Kidney (tissue), 22 donors: ENCODE measurements at places on chromosomes 5 and 9. TPM values are rescaled to one million over a fixed set of nuclear protein-coding genes. Genes with fewer than 3 reads are reported as not detected.

GRCh38 chr5:155263381-155263780 lies 249.8 kb downstream of the KIF4B start:
- DNase-seq: no peak

DNA sequence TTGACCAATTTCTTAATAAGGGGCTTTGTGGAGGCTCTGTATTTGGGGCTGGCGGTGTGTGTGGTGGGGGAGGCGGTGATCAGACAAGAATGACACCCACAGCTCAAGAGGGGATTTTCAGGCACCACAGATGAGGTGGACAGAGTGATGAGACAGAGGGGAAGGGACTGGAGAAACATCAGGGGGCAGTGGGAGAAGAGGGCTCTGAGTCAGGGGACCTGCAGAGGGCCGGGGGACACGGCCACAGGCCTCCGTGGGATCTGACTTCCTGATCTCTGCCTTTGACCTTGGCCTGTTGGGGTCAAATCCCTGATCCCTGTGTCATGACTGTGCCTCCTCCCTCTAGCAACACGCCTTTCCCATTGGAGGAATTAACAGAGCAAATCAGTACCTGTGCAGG lies 197.7 kb downstream of the C9orf50 start:
- DNase-seq: no peak

GRAMD2B gene
- polyA plus RNA-seq: 18.4 TPM

OR2S2 gene
- polyA plus RNA-seq: not detected

DNA sequence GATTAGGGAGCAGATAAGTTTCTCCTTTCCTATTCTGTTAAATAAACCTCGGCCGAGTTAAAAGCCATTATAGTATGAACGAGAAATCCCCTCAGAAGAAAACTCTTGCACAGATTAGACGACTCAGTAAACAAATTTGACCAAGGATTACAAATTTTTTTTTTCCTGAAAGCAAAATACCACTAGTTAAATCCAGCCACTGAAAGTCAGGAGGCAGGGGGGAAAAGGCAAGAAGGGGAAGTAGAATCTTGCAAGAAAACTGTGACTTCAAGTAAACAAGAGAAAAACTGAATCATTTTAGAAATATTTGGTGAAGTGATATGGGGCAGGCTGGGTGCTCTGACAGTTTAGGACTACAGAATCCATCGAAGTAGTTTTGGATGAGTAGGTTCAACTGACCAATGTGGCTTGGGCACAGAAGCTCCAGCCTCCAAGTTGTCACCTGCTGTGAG lies 251.0 kb downstream of the DENND1A start:
- DNase-seq: no peak

GRCh38 chr9:69472101-69472620 lies 147.1 kb downstream of the ENTREP1 start:
- DNase-seq: no peak

GRCh38 chr9:2939368-2939767 lies 95.5 kb upstream of the PUM3 start:
- no peak for DNase-seq

DNA sequence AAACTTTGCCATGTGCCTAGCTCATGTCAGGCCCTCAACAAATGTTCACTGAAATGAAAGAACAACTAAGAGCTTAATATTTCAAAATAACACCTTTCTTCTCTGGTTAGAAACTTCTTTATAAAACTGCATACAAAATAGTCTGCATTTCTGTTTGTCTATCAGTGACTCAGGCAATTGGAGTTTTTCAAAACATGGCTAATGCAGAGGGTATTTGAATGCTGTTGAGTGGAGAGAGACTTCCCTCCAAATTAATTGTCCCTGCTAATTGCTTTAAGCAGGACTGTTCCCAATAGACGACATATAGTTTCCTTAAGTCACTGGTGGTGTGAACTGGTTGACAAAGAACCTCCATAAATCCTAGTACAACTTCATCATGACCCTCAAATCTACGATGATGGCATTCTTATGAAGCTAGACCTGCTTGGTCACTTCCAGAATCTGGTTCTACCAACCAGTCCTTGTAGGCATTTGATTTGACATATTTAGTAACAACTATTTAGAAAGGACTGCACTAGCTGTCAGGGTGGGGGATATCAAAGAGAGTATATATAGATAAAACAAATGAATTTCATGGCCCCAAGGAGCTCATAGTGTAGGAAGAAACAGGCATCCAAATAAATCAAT lies 84.5 kb downstream of the PRLR start:
- DNase-seq: no peak

- peak; percentile 80 for DNase-seq
These were observed 8.1 kb upstream of the OMD start for GRCh38 chr9:92432350-92432749.

DNA sequence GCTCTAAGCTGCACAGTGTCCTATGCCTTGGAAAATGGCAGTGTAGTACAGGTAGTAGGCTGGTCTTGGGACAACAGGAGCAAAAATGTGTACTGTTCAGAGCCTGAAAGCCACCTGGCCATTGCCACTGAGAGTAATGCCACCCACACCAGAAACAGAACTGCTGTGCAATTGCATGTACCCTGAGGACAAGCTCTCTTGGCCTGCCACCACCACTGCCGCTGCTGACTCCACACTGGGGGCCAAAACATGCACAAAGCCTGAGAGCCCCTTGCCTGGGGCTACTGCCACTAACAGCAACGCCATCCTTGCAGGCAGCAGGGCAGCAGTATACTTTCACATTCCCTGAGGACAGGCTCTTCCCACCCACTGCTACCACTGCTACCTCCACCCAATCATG lies 251.9 kb upstream of the CDH12 start:
- no peak for DNase-seq

GRCh38 chr5:98458004-98458403 lies 315.5 kb upstream of the RGMB start:
- DNase-seq: no peak

GRCh38 chr9:97831843-97832636 lies 21.0 kb upstream of the FOXE1 start:
- DNase-seq: no peak

DNA sequence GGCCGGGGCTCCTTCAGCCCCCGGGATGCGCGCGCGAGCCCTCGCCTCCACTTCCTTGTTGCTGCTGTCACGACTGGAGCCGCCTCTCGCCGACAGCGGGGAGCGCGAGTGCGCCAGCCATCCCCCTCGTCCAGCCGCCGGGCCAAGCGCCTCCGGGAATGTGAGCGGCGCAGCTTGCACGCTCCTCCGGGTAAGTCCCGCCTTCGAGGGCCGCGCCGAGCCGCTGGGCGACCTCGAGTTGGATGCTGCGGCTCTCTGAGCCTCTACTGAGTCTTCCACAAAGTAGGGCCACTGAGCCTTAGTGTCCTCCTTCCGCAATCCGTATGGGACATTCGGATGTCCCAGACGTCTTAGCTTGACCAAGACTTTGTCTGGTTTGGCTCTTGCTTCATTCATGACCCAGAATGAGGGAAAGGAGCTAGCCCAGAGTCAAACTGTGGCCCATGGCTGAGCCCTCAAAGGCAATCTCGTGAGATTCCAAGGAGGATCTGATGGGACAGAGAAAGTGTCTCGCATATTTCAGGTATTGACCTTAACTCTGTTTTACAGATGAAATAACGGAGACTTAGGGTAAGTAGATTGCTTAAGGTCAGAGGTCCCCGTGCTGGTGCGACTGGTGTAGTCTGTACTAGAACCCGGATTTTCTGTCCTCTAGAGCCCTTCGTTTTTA lies 586 bp downstream of the HMGXB3 start:
- peak; percentile 49 for DNase-seq

GRCh38 chr5:150615141-150615699 lies 25.2 kb upstream of the SYNPO start:
- no peak for DNase-seq

DNA sequence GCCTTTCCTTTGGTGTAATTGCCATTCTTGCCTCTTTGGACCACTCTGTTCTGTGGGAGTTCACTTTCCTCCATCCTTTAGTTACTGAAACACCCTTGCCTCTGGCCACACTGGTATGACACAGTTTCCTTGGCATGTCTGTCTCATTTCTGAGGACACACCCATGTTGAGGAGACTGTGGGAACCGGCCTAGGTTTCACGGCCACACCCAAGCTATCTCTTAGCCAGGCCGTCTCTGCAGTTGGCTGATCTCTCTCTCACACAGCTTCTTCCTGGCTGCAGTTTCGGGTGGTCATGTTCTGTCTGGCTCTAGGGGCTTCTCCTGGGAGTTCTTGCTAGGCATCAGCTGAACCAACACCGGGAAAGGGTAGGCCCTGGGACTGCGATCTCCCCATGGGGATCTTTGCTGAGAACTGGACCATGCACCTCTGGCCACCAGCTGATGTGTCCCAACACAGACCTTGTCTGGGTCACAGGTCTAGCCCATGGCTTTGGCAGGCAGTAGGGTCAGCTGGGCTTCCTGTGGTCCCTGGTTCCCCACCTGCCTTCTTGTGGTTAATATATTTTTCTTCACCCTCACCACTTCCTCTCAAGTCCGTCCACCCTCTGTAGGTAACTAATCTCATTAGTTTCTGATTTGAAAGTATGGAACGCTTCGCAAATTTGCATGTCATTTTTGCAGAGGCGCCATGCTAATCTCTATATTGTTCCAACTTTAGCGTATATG lies 24.9 kb downstream of the ARHGEF37 start:
- no peak for DNase-seq

GRCh38 chr5:134178096-134178419 lies 1.3 kb upstream of the SKP1 start:
- no peak for DNase-seq

DNA sequence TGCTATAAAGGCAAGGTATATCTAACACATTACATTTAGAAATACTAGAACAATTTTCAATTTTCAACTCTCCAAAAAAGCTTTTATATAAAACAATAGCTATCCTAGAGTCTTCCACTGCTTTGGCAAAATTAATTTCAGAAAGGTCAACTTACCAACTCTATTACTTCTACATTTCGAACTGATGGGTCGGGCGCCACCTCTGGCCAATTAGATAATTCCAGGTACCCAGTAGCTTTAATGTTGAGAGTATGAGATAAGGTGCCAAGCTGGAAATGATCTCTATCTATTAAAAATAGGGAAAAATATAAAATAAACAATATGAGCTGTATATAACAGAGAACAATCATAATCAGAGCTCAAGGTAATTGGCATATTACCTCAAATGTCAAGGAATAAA lies 166.6 kb downstream of the AP3B1 start:
- no peak for DNase-seq

DNA sequence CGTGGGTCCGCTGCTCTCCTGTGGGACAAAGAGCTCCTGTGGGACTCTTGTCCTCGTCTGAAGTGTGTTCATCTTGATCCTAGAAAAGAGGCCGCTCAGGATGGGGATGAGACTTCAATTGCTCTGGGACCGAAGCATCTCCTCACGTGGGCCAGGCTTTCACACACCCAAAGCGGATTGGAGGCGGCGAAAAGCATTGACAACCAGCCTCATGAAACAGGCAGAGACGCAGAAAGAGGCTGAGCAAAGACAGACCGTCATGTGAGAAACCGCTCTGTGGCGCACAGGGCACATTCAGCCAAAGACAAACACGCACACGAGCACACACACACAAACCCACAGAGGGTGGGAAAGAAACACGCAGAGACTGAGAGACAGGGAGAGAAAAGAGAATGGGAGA lies 479.5 kb downstream of the SPATA31A7 start:
- DNase-seq: no peak

GRCh38 chr9:100213730-100214477 lies 114.9 kb downstream of the INVS start:
- DNase-seq: no peak

GRCh38 chr5:133969654-133970324 lies 1.4 kb upstream of the C5orf15 start:
- DNase-seq: no peak

SLC36A2 gene
- 46.2 TPM for polyA plus RNA-seq

TMEFF1 gene
- not detected for polyA plus RNA-seq

GBGT1 gene
- polyA plus RNA-seq: 7.9 TPM
